Thymus (tissue), 14 donors: ENCODE measurements at places on chromosomes 6 and 20.

DNA sequence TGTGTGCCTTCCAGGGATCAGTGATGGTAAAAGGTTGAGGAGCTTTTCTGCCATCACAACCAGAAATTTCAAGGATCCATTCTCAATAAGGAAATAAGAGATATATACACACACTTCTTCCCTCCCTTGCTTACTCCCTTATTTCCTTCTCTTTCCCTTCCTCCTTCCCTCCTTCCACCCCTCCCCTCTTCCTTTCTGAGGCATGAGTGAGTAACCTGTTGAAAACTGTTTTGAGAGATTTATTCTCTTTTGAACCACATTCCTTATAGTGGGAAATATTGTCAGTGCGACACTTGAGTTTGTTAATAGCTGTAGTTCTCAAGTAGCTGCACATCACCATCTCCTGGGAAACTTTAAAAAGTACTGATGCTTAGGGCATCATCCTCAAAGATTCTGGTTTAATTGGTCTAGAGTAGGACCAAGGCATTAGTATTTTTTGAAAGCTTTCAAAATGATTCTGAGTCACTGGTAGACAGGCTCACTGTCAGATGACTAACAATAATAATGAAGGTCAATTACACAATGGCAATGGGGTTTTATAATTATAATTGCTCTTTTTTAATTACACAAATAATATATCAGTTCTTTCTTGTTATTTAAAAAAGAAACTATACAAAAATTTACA, 109.9 kb downstream of the POPDC3 start:
- DNase-seq, result no peak

GRCh38 chr20:63097336-63097831, 90.6 kb upstream of the BHLHE23 start:
- DNase-seq, result no peak

- DNase-seq, result no peak
Measured at GRCh38 chr20:62709537-62709905, 885 bp downstream of the NTSR1 start.

GRCh38 chr20:19554666-19555065, 203.4 kb upstream of the RIN2 start:
- DNase-seq, result no peak

DNA sequence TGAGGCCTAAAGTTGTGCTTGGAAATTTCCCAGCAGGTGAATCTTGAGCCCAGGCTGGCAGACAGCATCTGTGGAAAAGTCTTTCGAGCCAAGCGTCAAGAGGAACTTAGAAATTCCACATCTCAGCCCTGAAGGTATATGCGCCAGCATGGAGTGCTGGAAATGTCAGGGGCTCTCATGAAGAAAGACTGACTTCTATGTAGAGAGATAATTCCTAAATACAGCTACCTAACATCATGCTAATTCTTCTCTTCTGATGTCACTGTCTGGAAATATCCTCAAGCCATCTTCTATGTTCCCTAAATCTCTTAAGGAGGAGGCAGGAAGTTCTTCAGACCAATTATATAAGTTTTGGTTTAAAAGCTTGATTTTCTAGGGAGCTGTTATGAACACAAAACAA, 492.4 kb upstream of the MARCKS start:
- no peak for DNase-seq

- DNase-seq, result no peak
Measured at GRCh38 chr6:130412556-130413290, 46.9 kb downstream of the TMEM200A start.

DNA sequence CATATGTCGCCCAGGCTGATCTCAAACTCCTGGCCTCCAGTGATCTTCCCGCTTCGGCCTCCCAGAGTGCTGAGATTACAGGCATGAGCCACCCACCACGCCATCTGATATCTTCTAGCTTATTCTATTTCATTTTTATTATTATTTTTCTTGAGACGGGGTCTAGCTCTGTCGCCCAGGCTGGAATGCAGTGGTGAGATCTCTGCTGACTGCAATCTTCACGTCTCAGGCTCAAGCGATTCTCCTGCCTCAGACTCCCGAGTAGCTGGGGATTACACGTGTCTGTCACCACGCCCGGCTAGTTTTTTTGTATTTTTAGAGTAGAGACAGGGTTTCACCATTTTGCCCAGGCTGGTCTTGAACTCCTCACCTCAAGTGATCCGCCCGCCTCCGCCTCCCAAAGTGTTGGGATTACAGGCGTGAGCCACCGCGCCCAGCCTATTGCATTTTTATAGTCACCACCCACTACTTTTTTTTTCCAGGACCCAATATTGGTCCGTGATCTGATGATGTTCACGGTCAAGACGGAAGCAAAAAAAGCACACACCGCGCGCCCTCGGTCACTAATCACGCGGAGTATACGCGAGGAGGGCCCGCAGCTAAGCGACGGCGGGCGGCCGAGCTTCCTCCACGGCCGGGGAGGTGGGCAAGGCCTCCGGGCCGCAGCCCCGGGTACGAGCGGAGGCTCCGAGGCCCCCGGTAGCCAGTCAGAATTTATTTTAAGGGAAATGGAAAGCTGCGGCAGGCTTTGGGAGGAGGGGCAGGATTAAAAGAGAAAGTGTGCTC, 1.1 kb upstream of the LSM14B start:
- no peak for DNase-seq

DNA sequence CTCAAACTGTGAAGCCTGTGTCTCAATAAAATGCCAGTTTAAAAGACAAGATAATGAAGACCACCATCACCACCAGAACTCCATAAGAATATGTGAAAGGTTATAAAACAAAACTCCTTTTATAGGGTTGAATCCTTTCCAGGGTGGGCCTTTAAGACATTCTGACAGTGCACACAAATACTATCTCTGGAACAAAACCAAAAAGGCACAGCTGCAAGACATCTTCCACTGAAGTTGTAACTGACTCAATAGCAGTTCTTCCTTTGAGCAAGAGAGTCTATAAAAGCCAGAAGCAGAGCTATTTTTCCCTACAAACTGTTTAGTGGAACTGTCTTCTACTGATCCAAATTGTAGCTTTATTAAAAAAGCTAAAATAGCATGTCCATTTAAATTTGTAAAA, 81.6 kb downstream of the EPB41L2 start:
- DNase-seq, result peak; percentile 52

DNA sequence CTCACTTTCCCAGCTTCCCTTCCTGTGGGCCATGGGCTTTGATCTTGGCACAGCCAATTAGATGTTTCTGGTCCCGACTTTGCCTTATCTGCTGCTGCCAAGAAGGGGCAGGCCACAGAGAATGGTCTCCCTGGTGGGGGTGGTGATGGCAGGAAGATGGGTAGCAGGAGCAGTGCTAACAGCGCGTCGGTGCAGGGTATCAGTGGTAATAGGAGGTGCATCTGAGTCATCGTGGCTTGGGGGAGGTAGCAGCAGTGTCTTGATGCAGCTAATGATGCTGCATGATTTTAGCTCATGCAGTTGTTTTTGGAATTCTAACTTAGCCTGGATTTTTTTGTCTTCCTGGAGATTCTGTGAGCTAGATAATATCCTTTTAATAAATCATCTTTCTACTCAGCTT, 18.9 kb upstream of the MAS1 start:
- DNase-seq, result no peak

DNA sequence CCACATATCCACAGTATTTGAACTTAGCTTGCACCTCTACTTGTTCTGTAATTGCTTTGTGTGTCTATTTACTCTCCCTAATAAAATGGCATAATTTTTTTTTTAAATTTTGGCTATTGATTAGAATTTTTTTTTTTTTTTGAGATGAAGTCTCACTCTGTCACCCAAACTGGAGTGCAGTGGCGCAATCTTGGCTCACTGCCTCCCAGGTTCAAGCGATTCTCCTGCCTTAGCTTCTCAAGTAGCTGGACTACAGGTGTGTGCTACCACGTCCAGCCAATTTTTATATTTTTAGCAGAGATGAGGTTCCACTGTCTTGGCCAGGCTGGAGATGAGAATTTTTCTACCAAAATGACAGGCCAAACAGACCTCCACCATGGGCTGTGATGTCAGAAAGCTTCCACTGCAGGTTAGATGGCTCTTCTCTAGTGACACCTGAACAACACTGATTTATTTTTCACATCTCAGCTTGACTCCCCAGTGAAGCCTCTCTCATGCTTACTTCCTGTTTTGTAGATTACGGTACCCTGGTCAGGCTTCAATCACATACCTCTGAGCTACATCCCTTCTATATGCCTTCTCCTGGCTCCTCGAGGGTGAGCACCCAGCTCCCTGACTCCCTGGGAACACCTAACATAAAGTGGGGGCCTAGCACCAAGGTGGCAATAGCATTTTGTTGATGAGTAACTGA, 112.8 kb downstream of the ARHGAP18 start:
- no peak for DNase-seq

- DNase-seq, result no peak
Measured at GRCh38 chr20:62395311-62396242, 8.7 kb downstream of the RPS21 start.

DNA sequence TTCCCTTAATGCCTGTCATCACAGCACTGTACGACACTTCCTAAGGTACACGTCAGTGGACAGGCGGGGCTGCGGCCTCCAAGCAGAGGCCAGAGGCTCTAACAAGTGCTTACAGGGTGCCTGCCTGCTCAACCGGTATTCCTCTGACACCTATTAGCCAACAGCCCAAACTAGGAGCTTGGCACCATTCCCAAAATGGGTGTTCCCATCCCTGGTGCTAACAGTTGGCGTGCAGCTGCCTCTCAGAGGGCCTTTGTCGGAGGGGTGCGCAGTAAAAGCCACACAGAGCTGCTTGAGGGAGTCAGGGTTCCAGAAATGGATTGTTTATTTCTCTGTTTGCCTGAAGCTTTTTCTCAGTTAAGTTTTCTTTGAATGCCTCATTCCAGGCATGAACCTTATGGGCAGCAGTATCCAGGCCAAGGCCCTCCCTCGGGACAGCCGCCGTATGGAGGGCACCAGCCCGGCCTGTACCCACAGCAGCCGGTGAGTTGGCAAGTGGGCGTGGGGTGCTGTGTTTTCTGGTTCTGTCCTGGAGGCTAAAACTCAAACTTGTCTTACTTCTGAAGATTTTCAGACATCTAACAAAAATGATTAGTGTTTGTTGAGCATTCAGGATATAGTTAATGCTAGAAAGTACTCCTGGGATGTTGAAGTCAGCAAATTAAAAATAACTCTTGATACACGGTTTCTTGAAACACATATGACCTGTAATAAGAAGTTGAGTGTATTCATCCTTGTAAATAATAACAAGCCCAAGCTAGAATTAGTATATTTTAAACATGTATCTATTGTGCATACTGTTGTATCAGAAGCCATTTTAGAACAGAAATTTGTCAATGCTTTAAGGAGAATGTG, 124.7 kb downstream of the TMEM242 start:
- DNase-seq, result no peak

DNA sequence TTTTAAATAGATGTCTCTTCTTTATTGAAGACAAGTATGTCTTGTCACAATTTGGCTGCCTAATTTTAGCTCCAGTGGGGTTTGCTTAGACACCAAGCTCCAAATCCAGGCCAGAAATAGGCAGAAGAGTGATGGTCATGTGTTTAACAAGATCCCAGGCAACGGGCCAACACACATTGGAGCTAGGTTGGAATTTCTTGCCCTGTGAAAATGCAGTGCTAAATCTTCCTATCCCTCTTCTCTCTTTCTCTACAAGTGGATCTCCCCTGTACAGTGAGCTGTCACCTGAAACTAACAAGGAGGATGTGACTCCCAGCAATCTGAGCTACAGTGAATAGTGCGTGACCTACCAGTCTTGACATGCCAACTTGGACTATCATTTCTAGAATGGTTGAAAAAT, 65.3 kb upstream of the VGLL2 start:
- DNase-seq, result no peak

- DNase-seq, result no peak
Measured at GRCh38 chr6:107342144-107342543, 117.2 kb downstream of the PDSS2 start.

DNA sequence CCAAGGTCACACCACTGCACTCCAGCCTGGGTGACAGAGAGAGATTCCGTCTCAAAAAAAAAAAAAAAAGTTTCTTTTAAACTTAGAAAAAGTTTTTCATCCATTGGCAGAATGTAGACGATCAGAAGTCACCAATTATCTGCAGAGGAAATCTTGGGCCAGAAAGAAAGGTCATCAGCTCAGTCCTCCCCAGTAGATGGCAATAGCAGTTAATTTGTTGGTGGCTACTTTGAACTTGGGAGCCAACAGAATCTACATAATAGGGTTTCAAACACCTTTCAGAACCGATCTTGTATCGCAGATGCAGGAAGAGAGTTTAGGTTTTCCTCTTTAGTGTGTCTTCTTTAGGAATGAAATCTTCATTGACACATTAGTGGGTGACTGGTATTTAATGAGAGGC, 41.7 kb downstream of the LBP start:
- DNase-seq, result no peak

GRCh38 chr6:127120023-127120786, 1.7 kb downstream of the RSPO3 start:
- no peak for DNase-seq

GRCh38 chr6:88982720-88983119, 19.3 kb upstream of the RNGTT start:
- DNase-seq, result peak; percentile 65

- DNase-seq, result no peak
Measured at GRCh38 chr6:125380474-125380873, 78.7 kb upstream of the HDDC2 start.

GRCh38 chr6:3957321-3957720, 108.1 kb downstream of the FAM50B start:
- no peak for DNase-seq

DNA sequence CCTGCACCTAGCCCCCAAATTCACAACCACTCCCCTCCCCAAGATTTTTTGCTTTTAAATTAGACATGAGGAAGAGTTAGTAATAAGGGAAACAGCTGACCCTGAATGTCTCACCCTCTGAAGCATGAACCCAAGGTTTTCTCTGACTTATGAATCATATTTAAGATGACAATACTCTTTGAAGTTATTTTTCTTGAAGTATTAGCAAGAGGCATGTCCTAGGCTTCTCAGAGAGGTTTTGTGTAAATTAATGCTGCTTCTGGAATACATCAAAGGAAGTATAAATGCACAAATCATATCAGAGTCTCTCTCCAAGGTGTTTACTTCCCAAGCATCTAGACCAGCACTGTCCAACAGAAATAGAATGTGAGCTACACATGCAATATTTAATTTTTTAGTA, 408.1 kb upstream of the MARCKS start:
- DNase-seq, result no peak
